ENCODE measurements at places on chromosomes 2 and 18.
A peak's percentile ranks its signal among the peaks of the same experiment; 100 is the strongest.

GRCh38 chr2:54545702-54546450 lies 89.7 kb downstream of the SPTBN1 start:
- DNase-seq: no peak

DNA sequence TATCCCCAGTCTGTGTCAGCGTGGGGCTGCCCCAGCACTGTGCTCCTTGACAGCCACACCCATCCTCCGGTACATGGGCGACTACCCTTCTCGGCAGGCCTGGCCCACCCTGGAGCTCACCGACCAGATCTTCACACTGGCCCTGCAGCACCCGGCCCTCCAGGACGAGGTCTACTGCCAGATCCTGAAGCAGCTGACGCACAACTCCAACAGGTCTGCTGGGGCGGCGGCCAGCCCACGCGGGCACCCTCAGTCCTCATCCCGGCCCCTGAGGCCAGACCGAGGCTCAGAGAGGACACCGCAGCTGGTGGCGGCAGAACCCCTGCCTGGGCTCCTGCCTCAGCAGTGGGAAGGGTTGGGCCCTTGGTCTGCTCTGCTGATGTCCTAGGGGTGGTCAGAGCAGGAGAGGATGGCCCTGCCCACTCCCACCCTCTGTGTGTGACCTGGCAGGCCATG lies 14.4 kb upstream of the GPR17 start:
- DNase-seq: no peak

- DNase-seq: no peak
These were observed 34.4 kb downstream of the PLEKHA3 start for GRCh38 chr2:178514664-178515063.

GRCh38 chr2:29042561-29043075 lies 31.7 kb downstream of the PCARE start:
- DNase-seq: peak; percentile 70

GRCh38 chr2:161102770-161103450 lies 57.3 kb upstream of the TANK start:
- DNase-seq: no peak

- peak; percentile 85 for DNase-seq
These were observed 69.7 kb downstream of the FHOD3 start for GRCh38 chr18:36366994-36367839.

GRCh38 chr18:38933322-38933721 lies 1367.7 kb upstream of the CELF4 start:
- DNase-seq: no peak

GRCh38 chr2:118291251-118291880 lies 203.1 kb downstream of the INSIG2 start:
- DNase-seq: no peak

- DNase-seq: no peak
These were observed 37.6 kb downstream of the RND3 start for GRCh38 chr2:150449856-150450255.
